ENCODE measurements at places on chromosomes 3 and 15.

- DNase-seq = no peak
These were observed 275.6 kb downstream of the XXYLT1 start for GRCh38 chr3:194995334-194995733.

DNA sequence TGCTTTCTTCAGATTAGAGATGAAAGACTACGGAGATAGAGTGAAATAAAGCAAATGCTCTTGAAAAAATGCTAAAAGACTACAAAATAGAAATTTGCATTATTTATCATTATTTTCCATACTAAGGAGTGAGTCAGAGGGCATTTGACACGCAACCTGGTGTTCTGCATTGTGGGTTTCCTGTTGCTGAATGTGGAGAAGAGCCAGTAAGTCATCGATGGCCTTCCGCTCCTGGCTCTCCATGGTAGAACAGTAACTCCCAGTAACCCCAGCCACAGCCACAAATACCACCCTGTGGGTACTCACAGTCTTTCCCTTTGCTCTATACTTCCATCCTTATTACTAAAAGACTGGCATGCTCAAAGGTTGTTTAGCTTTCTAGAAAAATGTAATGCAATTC is 61.5 kb downstream of the CGGBP1 start:
- no peak for DNase-seq

DNA sequence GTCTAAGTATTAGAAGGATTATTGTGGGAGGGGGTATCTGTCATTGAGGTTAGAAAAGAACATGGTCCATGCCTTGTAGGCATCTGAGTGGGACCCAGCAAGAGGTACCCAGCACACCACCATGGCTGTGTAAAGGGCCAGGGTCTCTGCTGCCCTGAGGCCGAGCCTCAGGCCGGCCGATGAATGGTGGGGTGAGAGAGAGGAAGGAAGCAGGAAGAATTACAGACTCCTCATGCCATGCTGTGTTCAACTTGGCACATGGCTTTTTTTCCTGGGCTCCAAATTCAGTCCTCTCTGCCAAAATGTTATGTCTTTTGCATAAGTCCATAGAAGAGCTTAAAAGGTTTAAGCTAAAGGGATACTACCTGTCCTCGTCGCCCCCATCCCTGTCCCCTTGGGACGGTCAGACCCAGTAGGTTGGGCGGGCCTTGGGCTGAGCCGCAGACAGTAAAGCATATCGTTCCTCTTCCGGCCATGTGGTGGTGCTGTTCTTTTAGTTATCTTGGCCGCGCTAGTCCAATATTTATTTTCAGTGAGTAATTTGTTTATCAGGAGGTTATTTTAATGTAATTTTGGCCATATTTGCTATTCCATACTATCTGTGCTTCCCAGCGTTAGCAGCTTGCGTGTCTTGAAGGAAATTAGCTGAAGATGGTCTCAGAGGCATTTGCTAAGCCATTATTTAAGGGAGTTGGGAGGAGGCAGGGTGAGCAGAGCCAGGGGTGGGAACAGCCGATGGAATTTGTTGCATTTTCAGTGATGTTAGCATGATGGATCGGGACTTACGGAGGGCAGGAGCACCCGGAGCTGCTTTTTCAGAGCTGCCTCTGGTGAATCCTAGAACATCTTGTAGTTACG is 152.4 kb downstream of the AGBL1 start:
- DNase-seq = no peak

GRCh38 chr3:36166477-36166876 is 213.8 kb upstream of the STAC start:
- DNase-seq = no peak

DNA sequence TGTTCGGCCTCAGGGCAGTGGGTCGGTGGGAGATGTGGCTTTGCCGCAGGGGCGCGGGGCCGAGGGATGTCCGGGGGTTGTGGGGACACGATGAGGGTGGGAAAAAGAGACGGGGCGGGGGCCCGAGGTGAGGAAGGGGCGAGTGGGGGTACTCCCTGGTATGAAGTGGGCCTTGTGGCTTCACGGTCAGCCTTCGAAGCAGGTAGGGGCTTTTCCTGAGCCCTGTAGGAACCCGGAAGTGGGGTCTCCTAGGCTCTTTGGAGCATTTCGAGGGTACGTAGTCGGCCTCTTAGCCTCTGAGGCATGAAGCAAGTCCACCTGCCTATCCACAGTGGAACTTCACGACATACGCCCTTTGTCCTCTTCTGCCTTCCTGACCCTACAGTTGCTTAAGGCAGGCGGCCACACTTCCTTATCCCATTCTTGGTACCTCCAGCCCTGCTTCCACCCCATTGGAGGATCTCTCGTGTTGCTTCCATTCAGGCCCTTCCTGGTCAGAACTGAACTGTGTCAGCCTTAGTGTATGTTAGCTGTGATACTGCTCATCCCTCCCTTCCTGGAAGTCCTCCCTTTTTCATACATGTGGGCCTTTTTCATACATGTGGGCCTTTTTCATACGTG is 389 bp downstream of the ARPC4 start:
- DNase-seq = peak; percentile 89
